Left colon (tissue), 2 donors: ENCODE measurements at places on chromosomes 16 and 17.

DNA sequence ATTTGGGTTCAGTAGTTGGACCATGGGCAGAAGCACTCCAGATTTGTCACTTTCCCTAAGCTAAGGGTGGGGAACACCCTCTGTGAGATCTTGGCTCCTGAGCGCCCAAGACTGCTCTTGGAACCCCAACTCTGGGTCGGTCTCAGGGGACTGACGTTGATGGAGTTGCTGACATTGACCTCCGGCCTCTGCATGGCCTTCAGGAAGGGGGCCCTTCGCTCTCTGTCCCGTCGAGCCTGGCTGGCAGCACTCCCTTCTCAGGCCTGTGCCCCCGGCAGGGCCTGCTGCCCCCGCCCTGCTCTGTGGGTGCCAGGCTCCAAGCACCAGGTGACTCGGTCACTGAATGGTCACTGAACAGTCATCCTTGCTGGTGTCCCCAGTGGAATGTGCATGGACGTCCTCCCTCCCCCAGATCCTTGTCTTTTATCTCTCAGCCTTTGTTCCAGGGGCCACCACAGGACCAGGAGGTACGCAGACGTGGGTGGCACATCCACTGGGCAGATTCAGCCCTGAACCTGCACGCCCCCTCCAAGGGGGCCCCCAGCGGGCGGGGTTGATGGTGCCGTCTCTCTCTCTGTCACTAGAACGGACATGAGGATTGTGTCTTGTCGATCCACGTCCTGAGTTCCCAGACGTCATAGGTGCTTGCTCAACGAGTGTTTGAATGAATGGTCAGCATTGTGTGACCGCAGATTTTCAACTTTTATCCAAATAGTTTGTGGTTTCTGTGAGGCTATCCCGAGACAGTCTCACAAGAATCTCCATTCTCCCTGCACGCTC is 314.5 kb downstream of the SEC14L1 start:
- no peak for DNase-seq

- no peak for DNase-seq
Measured at GRCh38 chr16:19130852-19131824, 17.4 kb downstream of the ITPRIPL2 start.

- DNase-seq, result no peak
Measured at GRCh38 chr16:31501226-31501965, 6.8 kb downstream of the RUSF1 start.

DNA sequence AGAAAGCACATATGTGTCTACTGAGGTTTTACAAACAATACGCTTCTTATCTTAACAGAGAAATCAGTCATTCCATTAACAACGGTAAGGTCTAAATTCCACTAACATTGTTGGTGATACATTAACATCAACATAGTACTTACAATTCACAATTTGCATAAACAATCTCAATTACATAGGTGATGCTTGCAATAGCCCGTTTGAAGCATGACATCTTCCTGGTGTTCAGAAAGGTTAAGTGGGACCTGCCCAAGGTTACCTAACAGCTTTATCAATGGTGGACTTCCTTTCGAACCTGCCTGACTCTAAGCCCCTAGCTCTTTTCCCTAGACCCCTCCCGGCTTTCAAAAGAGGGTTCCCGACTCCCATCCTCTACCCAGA is 699 bp downstream of the FAM222B start:
- DNase-seq, result no peak

DNA sequence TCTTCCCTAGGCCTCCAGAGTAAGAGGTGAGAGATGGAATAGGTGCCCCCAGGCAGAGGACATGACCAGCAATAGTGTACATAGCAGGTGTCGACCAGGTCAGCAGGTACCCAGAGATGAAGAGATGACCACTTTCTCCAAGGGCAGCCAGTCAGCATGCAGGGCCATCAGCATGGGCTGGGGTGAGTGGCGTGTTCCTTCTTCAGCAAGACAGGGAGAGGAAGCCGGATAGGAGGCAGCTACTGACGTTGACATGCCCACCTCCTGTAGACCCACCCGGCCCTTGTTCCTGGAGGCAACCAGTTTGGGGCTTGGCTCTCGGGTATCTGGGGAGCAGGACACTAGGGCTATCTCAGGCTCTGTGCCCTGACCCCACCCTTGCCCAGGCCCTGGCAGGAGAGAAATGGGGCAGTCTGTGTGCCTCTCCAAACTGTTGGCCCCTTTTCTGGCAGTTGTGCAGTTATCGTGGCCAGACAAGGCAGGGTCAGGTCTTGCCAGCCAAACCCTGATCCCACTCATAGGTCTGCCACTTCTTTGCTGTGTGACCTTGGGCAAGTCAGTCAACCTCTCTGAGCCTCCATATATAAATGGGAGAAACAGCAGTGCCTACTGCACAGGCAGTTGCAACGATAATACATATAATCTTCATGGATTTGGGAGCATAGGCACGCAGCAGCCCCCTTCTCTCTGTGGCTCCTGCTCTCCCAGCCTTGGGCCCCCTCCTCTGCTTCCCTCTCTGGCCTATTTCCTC is 1.4 kb upstream of the NDRG4 start:
- DNase-seq, result no peak

GRCh38 chr17:83175119-83175821 is 95.9 kb downstream of the METRNL start:
- no peak for DNase-seq

DNA sequence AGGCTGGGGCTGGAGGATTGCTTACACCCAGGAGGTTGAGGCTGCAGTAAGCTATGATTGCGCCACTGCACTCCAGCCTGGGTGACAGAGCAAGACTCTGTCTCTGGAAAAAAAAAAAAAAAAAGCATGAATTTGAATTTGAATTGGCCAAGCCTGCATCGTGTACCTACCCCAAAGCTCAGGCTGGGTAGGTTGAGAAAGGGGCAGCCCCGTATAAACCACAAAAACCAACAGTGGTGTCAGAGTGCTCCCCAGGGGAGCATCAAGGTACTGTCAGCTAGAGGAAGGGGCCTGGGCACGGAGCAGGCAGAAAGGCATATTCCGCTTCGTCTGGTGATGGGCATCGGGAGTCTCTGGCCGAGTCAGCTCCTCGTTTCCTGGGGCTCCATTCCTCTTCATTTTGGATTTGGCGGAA is 40.9 kb downstream of the RAP1GAP2 start:
- DNase-seq, result no peak

GRCh38 chr17:49969134-49969759 is at the start of gene DLX4:
DLX4 (plus strand) TSS chr17:49969190; CDS start chr17:49969469, 279 bp downstream.
- no peak for DNase-seq

- no peak for DNase-seq
Measured at GRCh38 chr17:64163468-64163867, 33.5 kb upstream of the ERN1 start.

- no peak for DNase-seq
Measured at GRCh38 chr17:66643815-66644710, 190.9 kb upstream of the CACNG5 start.

DNA sequence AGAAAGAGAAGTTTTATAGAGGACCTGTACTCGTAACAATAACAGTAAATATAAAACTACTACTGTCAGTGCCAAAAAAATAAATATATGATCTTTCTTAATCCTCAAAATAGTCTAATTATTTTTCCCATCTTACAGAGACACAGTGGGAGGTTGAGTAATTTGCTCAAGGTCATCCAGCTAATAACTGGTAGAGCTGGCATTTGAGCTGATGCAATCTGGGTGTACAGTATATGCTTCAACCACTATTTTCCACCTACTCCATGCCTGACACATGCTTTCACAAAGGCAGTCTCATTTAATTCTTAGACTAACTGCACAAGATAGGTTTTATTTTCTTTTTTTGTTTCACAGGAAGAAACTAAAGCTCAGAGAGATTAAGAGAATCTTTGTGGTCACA is 33.6 kb downstream of the PIGL start:
- no peak for DNase-seq

GRCh38 chr16:19460397-19460796 is 42.7 kb downstream of the TMC5 start:
- no peak for DNase-seq

GRCh38 chr16:84950906-84951305 is 60.4 kb downstream of the ZDHHC7 start:
- no peak for DNase-seq

- DNase-seq, result no peak
Measured at GRCh38 chr16:17544785-17545184, 74.0 kb upstream of the XYLT1 start.

DNA sequence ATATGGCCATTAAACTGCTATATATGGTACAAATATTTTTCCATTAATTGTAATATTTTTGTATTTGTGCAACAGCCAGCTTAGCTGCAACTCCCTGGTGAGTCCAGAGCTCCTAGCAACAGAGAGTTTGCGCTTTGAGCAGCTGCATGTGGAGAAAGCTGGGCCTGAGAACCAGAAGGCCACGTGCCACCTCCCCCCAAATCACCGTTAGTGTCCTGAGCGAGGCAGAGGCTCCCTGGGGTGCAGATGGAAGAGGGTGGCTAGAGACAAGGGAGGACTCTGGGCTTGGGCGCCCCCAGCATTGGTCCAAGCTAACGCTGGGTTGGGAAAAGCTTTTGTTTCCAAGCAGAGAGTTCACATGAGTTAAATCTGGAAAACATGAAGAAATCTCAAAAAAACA is 41.6 kb downstream of the HSBP1 start:
- no peak for DNase-seq

- DNase-seq, result no peak
Measured at GRCh38 chr16:35862242-35862641, 2402.8 kb downstream of the TP53TG3F start.

GRCh38 chr17:44002141-44002848 is 2.1 kb upstream of the NAGS start:
- DNase-seq, result no peak

DNA sequence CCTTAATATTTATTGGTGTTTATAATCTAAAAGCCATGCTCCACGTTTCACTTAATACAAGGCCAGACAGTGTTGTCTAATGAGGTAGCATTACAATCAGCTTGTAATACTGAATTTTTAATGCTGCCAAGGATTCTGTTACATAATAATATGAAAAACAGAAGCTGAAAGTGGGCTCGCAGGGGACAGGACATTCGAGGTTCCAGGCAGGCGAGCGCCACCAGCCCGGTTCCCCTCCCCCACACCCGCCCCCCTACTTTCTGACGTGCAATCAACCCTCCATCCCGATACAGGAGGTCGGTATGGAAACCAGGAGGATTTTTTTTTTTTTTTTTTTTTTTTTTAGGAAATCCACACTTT is 6.2 kb upstream of the ZFHX3 start:
- no peak for DNase-seq

DNA sequence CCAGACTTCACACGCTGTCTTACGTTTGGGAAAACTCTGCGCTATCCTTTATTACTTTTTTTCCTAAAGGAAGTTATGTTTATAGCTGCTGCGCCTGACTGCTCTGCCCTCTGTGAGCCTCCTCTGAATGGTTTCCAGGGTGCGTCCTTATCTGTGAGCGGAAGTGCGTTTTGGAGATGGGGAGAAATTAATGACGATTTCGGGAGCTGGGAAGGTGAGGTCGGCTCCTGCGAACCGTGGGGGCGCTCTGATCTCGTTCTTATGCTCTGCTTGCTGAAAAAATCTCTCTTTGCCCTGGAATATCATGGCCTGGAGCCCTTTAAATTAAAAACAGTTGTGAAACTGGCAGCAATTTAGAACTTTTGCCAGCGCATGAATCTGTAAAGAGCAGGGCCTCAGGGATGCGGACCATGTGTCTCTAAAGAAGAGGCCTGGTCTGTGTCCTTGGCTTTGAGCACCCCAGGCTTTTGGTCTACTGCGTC is 135.7 kb upstream of the ZFHX3 start:
- DNase-seq, result no peak

GRCh38 chr17:61494325-61495160 is 42.3 kb downstream of the TBX4 start:
- no peak for DNase-seq

DNA sequence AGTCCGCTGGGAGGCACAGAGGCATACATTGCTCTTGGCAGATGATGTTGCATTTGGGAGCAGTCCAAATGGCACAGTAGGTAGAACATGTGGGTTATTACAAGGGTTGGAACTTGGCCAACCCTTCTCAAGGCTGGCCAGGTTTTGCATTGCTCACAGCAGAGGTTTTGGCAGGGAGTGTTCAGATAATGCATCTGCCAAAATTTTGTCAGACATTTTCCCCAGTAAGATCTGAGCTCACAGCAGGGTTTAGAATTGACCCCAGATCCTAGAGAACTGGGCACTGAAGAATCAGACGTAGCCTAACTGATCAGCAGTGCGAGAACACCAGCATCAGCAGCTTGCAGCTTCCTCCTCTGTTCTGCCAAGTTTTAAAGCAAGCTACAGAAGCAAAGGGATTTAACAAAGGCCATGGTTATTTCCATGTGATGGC is 468.8 kb upstream of the KIF2B start:
- peak; percentile 49 for DNase-seq

DNA sequence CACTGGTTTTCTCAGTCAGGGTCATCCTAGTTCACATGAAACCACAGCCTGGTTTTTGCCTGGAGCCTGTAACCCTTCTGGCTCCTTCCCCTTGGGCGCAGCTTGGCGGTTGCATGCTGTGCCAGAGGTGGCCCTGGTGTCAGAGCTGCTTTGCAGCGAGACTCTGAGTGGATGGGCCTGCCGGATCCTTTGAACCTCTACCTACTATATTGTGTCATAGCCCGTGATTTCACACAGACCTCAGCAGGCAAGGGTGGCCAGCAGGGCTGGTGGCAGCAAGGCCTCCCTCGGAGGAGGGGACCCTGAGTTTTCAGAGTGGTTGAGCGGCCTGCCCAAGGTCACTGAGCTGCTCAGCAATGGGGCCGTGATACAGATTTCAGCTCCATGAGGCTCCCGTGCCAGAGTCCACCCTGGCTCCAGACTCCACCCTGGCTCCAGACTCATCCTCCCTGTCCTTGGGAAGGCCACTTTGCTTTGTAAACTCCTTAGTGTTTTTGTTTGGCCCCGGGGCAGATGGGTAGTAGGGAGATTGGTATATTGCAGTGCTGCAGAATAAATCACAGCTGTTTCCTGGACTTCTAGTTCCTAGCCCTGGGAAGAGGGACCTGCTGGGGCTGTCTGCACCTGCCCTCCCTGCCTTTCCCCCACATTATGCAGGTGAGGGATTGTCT is 9.7 kb downstream of the MPRIP start:
- DNase-seq, result peak; percentile 43

DNA sequence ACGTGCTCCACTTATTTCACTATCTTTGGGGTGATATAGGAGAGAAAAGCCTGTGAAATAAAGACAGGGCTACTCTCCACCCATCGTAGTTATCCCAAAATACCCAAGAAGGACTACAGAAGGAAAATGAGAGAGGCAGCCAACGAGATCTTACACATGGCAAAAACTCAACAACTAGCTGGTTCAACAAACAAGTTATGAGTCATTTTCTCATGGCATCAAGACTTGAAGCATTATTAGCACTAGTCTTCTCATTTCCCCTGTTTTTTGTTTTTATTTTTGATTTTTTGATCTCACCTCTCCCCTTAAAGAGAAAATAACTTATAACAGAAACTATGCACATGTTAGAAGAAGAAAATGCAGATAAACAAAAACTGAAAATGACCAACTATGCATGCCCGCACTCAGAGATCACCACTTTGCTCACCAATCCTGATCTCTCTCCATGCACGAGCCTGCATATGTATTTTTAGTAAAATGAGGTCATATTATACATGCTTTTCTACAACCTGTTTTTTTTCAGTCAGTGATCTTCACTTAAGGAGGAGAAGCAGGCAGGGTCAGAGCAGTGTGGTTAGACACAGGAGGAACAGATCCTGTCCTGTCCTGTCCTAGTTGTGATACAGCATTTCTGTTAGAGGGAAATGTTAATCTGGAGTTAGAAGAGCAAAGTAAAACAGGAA is 22.8 kb downstream of the FAM117A start:
- DNase-seq, result no peak
